ENCODE measurements at places on chromosomes 2 and 18. TPM values are rescaled to one million over a fixed set of nuclear protein-coding genes. Genes with fewer than 3 reads are reported as not detected.

SOX11 gene
- total RNA-seq: not detected

CMPK2 gene
- 0.53 TPM for total RNA-seq

TEX44 gene
- not detected for total RNA-seq

NPAS2 gene
- total RNA-seq: 37.4 TPM

NOSTRIN gene
- 7.0 TPM for total RNA-seq

CDK5R2 gene
- not detected for total RNA-seq

ZNF804A gene
- total RNA-seq: not detected

RHBDD1 gene
- 14.4 TPM for total RNA-seq

APLF gene
- 4.5 TPM for total RNA-seq

RAD51AP2 gene
- total RNA-seq: 0.53 TPM

GTF2A1L gene
- 4.0 TPM for total RNA-seq

SERPINB10 gene
- total RNA-seq: not detected

SLC35F5 gene
- 43.9 TPM for total RNA-seq

IL1F10 gene
- not detected for total RNA-seq

MROH2A gene
- under 0.01 TPM for total RNA-seq

DSC3 gene
- 311 TPM for total RNA-seq

SLC38A11 gene
- total RNA-seq: not detected

METTL5 gene
- 56.3 TPM for total RNA-seq

GALNT14 gene
- total RNA-seq: 18.6 TPM

GCG gene
- total RNA-seq: not detected

IL36G gene
- 7.7 TPM for total RNA-seq

MBP gene
- total RNA-seq: 21.9 TPM

FOXI3 gene
- total RNA-seq: not detected

UGT1A5 gene
- 0.67 TPM for total RNA-seq

CCBE1 gene
- total RNA-seq: 2.1 TPM

MERTK gene
- 1.7 TPM for total RNA-seq

NGEF gene
- 16.5 TPM for total RNA-seq

GKN2 gene
- total RNA-seq: not detected

ERFE gene
- not detected for total RNA-seq

CSRNP3 gene
- total RNA-seq: 0.91 TPM

GREB1 gene
- total RNA-seq: 0.94 TPM

HRH4 gene
- total RNA-seq: 0.38 TPM

ARHGAP15 gene
- total RNA-seq: 16.8 TPM

CELF4 gene
- total RNA-seq: not detected
